ENCODE measurements at places on chromosomes 4 and X. TPM values are rescaled to one million over a fixed set of nuclear protein-coding genes. Genes with fewer than 3 reads are reported as not detected.
A peak's percentile ranks its signal among the peaks of the same experiment; 100 is the strongest.

DNA sequence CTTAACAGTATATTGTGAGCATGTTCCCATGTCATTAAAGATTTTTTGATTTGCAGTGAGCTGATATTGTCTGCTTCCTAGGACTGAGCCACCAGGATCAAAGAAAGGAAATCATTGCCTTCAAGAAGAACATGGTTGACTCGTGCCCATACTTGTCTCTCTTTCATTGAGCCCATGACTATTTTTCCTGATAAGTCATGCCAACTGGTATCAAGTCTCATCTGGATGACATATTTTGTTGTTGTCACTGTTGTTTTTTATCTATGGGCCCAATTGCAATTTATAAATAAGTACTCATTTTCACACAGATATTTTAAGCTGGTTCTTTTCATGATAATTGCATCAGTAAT, 10.2 kb upstream of the RHOH start:
- no peak for DNase-seq

DNA sequence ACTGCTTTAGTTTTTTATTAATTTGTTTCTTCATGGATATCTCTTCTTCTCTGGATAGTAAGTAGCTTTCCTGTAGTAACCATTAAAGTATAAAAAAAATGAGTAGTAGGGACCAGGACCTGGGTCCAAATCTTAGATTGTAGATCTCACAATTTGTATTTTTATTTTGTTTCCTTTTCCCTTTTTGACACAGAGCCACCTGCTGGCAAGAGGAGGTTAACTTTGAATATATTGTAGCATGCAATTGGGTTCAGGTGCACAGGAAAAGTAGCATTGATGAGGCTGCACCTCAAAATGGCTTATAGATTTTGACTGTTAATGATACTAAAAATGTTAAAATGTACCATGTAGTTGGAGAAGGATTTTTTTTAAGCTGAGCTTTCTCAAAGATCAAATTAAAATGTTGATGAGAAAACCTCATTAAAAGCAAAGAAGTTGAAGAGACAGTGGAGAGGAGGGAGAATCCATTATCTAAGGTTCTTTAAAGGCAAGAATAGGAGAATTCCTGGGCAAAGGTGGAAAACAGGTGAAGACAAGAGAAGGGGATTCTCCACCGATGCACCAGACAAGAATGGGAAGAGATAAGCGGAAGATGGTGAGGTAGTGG, 48.3 kb upstream of the HPGDS start:
- no peak for DNase-seq

DNA sequence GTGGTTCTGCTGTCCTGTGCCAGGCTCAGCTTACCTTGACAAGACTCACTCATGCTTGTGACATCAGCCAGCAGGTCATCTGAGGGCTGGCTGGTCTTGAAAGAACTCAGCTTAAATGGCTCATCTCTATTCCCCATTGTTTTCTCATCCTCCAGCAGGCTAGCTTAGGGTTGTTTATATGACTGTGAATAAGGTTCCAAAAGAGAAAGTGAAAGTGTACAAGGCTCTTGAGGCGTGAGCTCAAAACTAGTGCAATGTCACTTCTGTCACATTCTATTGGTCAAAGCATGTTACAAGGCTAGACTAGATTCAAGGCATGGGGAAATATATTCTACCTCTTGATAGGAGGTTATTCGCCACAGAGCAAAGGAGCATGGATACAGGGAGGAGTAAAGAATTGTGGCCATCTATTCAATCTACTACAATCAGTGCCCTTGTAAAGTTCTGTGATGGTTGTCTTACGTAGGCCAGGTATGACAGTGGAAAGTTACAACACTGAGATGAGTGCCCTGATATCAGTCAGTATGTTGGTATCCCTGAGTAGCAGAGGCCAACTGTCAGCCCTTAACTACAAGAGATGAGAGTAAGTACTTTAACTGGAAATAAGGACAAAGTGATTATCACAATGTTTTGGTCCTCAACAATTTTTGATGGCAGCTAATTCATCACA, 19.8 kb upstream of the TMLHE start:
- no peak for DNase-seq

GRCh38 chr4:6222761-6223292, 22.5 kb upstream of the JAKMIP1 start:
- DNase-seq = no peak

GRCh38 chr4:182126096-182126495, 117.1 kb upstream of the TENM3 start:
- DNase-seq = no peak

GRCh38 chrX:123476611-123477219, 256.1 kb downstream of the THOC2 start:
- no peak for DNase-seq

- DNase-seq = no peak
Measured at GRCh38 chr4:23091711-23092110, 399.0 kb downstream of the GBA3 start.

DNA sequence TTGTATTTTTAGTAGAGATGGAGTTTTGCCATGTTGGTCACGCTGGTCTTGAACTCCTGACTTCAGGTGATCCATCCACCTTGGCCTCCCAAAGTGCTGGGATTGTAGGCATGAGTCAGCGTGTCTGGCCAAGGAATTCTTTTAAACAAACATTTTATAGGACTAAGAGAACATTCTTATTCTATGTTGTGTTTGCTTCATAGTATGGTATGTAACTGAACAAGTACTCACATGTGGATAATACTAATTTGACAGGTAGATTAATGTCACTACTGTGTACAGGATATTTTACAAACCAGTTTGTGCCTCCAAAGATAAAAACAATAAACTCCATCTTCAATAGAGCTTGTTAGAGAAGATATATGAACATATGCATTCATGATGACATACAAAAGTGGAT, 1353.4 kb downstream of the PCDH7 start:
- DNase-seq = no peak

- no peak for DNase-seq
Measured at GRCh38 chrX:115553171-115553570, 7.8 kb upstream of the PLS3 start.

GRCh38 chr4:71240094-71240493, 98.7 kb upstream of the SLC4A4 start:
- no peak for DNase-seq

DNA sequence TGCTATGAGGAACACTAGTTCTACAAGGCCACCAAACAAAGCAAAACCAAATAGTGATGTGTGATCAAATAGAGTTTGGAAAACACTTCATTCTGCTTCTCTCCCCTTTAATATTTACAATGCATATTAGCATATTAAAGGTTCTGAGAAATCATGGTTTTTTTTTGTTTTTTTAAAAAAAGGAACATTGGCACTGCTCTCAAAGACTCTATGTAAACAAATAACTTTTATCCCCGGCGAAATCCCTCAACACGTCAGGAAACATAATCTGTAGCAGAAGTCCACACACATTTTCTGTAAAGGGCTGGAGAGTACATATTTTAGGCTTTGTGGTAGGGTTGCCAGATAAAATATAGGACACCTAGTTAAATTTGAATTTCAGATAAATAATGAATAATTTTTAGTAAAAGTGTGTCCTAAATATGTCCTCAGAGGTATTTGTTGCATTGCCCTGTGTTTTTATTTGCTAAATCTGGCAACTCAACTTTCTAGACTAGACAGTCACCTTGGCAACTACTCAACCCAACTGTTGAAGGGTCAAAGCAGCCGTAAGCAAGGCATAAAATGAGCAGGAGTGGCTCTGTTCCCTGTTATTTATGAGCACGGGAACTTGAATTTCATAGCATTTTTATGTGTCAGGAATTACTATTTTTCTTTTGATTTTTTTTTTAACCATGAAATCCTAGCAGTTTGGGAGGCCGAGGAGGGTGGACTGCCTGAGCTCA, 8.6 kb downstream of the SPATA4 start:
- no peak for DNase-seq

DNA sequence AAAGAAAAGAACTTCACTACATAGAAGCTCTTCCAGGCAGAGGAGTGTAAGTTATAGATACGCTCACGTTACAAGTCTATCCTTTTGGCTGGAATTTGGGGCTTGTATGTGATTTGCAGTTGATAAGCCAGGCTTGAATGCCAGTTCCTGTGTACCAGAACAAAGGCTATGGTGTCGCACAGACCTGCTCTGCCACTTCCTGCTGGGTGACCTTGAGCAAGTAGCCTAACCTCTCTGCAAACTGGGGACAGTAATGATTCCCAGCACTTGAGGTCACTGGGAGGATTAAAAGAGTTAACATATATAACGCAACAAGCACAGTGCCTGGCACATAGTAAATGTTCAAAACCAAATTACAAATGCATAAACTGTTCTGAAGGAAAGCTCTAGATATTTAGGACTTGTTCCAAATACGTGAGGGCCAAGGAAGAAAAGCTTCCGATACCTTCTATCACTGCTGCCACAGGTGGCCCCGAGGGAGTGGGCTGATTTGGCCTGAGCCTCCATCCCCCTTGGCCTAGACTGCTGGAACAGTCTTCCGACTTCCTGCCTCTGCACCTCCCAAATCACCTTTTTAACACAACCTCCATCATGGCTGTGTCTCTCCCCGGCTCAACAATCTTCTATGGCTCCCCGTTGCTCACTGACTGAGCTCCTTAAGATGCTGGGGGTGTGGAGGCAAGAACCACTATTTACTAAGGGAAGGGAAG, 1.3 kb upstream of the SOWAHD start:
- DNase-seq = no peak

GRCh38 chr4:139655116-139655515, 10.5 kb upstream of the MGST2 start:
- DNase-seq = no peak

DNA sequence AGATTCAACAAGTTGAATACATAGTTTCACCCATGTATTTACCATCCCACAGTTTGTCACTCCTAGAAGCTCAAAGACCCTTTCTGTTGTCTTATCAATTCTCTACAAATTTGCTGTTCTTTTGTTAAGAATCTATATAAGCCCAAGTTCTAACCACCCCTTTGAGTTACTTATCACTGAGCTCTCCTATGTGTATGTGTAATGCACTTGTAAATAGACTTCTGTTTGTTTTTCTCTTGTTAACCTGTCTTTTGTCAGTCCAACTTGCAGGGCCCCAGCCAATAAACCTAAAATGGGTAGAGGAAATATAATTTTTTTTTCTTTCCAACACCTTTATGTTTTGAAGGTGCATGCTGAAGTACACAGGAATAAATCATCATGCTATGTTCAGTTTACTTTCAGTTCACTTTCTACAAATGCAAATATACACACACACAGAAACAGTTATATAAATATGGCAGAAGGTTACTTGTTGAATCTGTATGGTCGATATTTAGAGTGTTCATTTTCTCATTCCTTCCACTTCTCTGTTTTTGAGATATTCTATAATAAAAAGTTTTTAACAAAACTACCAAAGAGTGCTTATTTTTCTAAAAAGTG, 22.3 kb upstream of the CLOCK start:
- DNase-seq = no peak

- DNase-seq = no peak
Measured at GRCh38 chr4:112502871-112503270, 13.1 kb downstream of the NEUROG2 start.

GRCh38 chrX:151815398-151815797, 80.9 kb downstream of the CNGA2 start:
- peak; percentile 18 for DNase-seq

- DNase-seq = no peak
Measured at GRCh38 chrX:37468124-37468739, 103.2 kb upstream of the LANCL3 start.

- DNase-seq = no peak
Measured at GRCh38 chr4:27123769-27124124, 263.1 kb downstream of the STIM2 start.

- DNase-seq = no peak
Measured at GRCh38 chr4:138555584-138555983, 313.4 kb upstream of the SLC7A11 start.

GRCh38 chr4:145731028-145731427, 51.1 kb downstream of the C4orf51 start:
- DNase-seq = no peak

- no peak for DNase-seq
Measured at GRCh38 chrX:141220342-141221008, 21.8 kb downstream of the SPANXC start.

GRCh38 chrX:13194291-13195103, 125.4 kb downstream of the ATXN3L start:
- no peak for DNase-seq

DNA sequence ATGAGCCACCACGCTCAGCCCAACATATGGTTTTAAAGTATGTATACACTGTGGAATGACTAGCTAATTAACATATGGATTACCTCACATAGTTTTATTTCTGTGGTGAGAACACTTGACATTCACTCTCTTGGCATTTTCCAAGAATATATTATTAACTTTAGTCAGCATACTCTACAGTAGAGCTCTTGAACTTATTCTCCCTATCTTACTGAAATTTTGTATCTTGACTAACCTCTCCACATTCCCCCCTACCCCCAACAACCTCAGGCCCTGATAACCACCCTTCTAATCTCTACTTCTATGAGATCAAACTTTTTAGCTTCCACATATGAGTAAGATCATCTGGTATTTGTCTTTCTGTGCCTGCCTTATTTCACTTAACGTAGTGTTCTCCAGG, 38.6 kb upstream of the AGA start:
- no peak for DNase-seq

DNA sequence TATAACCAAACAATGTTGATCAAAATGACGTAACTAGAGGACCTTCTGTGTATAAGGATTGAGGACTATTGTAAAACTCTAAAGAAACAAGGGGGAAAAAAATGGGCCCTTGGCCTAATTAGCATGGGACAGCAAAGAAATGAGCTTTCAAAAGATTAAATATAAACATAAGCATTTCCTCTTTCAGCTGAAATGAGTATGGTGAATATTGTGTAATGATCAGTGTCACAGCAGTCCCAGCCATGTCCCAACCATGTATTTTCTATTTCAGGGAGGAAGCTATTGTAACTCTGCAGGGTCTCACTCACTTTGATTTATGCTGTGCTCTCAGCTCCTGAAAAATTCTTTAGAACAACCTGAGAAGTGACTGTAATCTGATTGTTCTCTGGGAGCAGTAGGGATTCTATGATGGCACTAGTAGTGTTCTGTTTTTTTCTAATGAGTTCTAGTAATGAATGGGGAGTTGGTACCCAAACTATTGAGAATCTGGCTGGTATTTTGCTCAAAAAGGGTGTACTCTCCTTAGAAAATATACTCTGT, 25.8 kb downstream of the ANXA10 start:
- DNase-seq = no peak

GRCh38 chrX:129791961-129792570, 12.3 kb downstream of the SASH3 start:
- DNase-seq = no peak

GRCh38 chr4:66949419-66949818, 595.9 kb downstream of the CENPC start:
- no peak for DNase-seq

The IL1RAPL1 gene
- 3.0 TPM for total RNA-seq

The ELK1 gene
- total RNA-seq = 21.9 TPM

The FOXP3 gene
- not detected for total RNA-seq

The XAGE1B gene
- not detected for total RNA-seq

The RS1 gene
- not detected for total RNA-seq

The CCNB3 gene
- not detected for total RNA-seq

The PIGA gene
- total RNA-seq = 2.9 TPM
